ENCODE measurements at places on chromosomes 3 and 15.

DNA sequence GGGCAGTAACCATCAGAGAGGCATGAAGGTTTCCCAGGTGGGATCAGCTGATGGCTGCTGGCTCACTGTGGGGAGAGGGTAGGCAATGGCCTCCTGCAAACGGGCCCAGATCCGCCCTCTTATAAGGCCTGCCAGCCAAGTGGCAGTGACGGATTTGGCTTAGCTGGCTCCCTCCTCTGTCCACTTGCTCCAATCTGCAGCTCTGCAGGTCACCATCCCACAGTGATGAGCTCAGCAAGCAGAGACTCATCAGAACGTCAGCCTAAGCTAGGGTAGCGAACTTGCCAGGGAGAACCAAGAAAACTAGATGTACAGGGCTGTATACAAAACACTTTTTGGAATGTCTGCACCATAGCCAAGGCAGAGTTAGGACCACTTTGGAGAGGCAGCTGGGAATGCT lies 62.8 kb upstream of the DCLK3 start:
- no peak for DNase-seq

GRCh38 chr15:98528046-98528725 lies 120.2 kb upstream of the IGF1R start:
- no peak for DNase-seq

- peak; percentile 77 for DNase-seq
Observed at GRCh38 chr3:134374105-134374790, at the start of gene AMOTL2. AMOTL2 (minus strand) TSS chr3:134374447; CDS start chr3:134371433, 3,014 bp downstream.

DNA sequence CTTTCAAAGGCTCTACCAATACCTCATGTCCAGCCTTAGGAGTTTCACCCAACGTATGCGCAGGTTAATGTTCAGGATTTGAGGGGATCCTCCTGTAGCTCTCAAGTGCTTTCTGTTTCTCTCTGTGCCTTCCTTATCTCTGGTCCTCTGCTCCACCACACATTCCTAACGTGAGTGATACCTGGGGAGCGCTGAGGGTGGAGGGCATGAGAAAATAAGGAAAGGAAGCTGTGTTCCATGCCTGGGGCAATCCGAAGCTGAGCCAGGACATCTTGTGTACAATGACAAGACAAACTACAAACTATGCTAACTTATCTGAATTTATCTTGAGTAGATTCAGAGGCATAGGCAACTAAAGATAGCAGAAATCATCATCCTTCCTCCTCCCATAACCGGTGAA lies 136.4 kb downstream of the SST start:
- DNase-seq = no peak

- no peak for DNase-seq
Observed at GRCh38 chr15:75620058-75620820, 5.3 kb downstream of the SNUPN start.

- no peak for DNase-seq
Observed at GRCh38 chr3:129348734-129349133, 70.1 kb downstream of the HMCES start.

DNA sequence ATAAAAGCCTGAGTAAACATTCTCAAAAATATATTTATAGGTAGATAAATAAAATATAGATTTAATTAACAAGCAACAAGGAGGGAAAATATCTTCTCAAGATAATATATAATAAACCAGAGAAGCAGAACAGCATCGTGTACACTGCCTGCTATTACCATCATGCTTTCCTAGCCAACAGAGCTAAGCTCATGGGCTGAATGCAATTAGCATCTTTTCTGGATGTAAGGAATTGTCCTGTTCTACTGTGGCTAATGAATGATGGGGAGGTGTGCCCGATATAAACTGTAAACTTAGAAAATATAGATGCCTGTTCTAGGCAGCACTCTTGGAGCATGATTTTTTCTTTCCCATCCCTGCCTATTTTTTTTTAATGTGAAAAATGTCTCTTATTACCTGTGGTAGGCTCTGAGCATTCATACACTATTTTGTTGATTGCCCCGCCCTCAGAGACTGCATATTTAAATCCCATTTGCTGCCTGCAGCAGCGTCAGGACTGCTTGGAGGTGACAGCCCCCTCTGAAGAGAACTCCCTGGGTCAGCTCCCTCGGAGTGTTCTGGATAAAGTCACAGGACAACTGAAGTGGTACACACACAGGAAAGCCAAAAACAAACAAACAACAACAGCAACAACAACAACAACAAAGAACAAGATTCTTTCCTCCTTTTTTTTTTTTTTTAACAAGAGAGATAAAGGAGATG lies 312.3 kb downstream of the SATB1 start:
- DNase-seq = no peak

GRCh38 chr15:41971089-41971894 lies 1.1 kb downstream of the EHD4 start:
- DNase-seq = no peak

DNA sequence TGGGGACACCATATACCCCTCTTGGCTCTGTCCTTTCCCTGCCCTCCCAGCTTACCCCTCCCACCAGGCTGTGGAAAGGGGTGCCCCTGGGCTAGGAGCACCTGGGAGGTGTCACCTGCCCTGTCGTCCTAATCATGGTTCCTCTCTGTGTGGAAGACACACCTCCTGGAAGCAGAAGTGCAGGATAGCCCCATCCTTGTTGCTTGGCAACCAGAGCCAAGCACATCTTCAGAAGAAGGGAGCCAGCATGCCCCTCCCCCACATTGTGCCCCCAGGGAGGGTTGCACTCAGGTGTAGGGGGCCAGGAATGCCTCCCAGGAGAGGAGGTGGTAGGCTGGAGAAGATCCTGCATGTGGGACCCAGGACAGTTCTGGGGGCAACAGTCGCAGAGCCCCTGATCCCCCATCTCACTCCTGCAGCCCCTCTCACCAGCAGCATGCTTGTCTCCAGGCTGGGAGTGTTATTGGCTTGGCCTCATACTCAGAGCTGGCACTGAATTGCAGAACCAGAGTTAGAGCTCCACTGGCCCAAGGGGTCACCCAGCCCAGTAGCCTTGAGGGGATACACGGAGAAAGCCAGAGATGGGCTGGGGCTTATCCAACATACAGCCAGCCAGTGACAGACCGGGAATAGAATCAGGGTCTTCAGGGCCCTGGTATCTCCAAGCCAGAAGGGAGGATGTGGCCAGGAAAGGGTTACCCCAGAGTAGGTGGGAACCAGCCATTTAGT lies 8.4 kb downstream of the RAB6B start:
- DNase-seq = no peak

GRCh38 chr3:167983583-167983982 lies 112.1 kb downstream of the GOLIM4 start:
- DNase-seq = no peak

GRCh38 chr15:77412972-77413698 lies 6.8 kb downstream of the PEAK1 start:
- DNase-seq = no peak

DNA sequence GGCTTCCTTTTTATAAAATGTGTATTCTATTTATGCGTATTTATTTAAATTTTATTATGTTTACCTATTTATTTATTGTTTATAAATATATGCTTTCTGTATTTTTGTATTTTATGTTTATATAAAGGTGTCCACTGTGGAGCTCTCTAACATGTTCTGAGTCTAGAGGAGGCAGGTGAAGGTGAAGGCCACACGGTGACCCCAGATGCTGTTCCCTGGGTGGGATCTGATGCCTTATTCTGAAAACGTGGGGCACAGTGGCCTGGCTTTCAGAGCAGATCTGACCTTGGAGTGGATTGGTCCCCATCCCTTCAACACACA lies 104.7 kb upstream of the SLC7A14 start:
- DNase-seq = no peak

GRCh38 chr3:58104151-58104550 lies 95.9 kb downstream of the FLNB start:
- no peak for DNase-seq

DNA sequence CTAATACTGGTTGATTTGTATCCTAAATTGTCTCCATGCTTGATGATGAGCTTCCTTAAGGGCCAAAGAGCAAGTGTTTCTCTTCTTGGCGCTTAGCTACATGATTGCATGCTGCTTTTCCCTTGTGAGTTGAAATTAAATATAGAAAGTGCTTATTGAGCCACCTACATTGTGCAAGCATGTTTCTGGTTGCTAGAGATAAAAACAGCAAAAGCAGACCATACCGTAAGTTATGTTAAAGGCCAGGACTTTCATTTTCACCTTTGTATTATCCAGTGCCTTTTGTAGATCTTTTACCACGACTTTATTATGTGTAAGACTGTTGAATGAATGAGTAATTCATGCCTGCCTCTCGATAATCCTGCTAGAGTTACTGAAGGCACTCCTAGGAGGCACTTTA lies 41.9 kb upstream of the CCNB2 start:
- no peak for DNase-seq

- DNase-seq = no peak
Observed at GRCh38 chr3:131328721-131329120, 52.9 kb upstream of the NUDT16 start.

- no peak for DNase-seq
Observed at GRCh38 chr3:59499000-59499399, 449.2 kb upstream of the CFAP20DC start.

- DNase-seq = peak; percentile 81
Observed at GRCh38 chr15:77543159-77543882, 89.4 kb downstream of the LINGO1 start.

DNA sequence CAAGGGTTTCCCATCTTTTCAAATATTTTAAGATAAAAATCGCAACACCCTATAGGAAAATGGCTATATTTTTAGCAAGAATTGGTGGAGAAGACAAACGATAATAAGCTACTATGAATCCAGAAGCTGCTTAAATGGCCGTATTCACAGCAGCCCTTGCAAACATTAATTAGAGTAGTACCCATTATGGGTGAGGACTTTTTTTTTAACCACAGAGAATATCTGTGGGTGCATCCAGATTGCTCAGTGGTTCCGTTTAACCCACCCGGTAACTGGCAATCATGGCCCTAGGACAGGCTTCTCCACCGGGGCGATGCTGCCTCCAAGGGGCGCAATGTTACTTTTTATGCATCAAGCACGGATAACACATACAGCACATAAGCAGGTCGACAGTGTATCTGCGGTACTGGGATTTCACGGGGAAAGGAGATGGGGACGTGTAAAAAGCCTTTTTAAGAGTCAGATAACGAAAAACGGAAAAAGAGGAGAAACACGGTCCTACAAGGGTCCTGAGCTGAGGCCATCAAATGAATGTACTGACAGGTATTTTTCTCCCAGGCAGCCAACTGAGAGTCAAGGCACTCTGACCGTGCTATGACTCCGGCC lies 968 bp upstream of the TMEM266 start:
- peak; percentile 19 for DNase-seq

- DNase-seq = no peak
Observed at GRCh38 chr3:9791790-9792404, 376 bp downstream of the TADA3 start.

DNA sequence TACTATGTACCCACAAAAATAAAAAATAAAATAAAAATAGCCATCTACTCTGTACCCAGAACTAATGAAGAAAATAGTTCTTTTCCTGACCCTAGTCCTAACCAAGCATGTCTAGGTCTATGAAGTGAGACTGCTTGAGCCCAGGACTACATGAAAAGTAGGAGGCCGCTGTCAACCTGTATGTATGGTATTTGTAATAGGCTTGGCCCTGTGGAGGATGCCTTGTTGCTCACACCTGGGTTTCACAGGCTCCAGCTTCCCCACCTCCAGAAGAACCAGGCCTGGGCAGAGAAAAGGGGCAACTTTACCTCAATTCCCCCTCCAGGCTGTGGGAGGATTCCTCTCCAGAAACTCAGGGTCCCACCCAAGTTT lies 6.8 kb upstream of the PKM start:
- DNase-seq = no peak

DNA sequence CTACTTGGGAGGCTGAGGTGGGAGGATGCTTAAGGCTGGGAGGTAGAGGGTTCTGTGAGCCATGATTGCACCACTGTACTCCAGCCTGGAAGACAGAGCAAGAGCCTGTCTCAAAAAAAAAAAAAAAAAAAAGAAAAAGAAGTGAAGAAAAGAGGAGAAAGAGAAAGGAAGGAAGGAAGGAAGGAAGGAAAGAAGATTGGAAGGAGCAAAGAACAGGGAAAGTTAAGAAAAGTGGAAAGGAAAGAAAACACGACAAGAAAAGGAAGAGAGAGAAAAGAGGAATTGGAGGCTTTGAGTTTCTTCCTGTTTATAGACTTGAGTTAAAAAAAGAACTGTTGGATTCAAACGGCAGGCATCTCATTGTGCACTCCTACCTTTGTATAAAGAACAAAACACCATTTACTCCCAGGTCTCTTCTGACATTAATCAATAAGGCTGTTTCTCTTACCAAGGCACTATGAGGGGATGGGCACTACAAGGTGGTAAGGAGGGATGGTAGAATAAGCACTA lies 73.5 kb downstream of the EDEM1 start:
- no peak for DNase-seq

DNA sequence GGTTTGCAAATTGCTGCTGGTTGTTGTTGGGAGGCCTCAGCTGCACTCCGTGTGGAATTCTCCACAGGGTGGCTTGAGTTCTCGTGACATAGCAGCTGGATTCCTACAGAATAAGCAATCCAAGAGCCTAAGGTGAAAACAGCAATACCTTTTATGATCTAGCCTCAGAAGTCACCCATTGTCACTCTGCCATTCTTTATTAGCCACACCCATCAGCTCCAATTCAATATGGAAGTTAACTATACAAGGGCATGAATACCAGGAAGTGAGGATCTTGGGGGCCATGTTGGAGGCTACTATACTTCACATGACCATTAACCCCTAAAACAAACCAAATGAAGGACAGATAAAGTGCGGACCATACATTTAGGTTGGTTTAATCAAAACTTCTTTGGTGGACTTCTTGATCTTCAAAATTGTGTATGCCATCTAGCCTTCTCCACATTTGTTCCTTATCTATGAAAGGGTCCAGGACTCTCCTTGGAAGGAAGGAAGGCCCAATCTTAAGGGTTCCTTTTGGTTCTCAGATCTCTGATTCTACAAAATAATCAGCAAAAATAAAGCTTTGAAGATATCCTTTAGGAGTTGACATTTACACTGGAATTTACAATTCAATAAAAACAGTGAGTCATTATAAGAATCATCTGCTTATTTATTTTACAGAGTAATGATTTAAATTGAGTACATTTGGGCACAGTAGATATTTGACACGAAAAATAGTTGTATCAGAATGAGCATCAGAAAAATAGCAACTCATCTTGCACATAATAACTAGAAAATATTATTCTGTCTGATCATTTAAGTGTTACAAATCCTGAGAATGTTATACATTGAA lies 21.5 kb downstream of the CIAO2A start:
- DNase-seq = no peak

DNA sequence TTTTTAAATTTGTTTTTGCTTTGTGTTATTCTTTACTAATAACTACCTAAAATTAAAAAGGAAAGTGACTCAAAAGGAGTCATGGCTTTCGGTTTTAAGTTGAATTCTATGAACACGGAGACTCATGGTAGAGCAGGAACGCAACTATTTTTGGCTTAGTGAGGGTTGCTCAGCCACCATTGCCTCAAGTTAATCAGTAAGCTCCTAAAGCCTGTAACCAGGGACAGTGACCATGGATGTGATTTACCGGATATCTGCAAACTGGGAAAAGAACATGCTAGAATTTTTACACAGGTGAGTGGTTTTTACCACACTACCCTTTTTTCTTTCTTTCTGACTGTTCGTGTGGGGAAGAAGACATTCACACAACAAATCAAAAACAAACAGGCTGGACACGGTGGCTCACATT lies 11.8 kb downstream of the SLC12A8 start:
- no peak for DNase-seq
